H1 (cell line): ENCODE measurements at places on chromosomes 2 and 18. TPM values are rescaled to one million over a fixed set of nuclear protein-coding genes. Genes with fewer than 3 reads are reported as not detected.

The YWHAQ gene
- 468 and 480 TPM in 2 replicates for total RNA-seq

GRCh38 chr2:70891572-70892357 is 43.9 kb upstream of the ATP6V1B1 start:
- no peak overlapping the region for H3K4me3 ChIP-seq
- peaks cover 8% of the 10 kb centered on the region for H3K4me1 ChIP-seq
- peak; percentile 35 for DNase-seq
- H3K27ac ChIP-seq: no peak overlapping the region

- H3K4me3 ChIP-seq: no peak overlapping the region
- H3K27me3 ChIP-seq: no peaks in the 10 kb centered on the region
- no peak for DNase-seq
- no peaks in the 10 kb centered on the region for H3K36me3 ChIP-seq
- H3K4me1 ChIP-seq: peaks cover 14% of the 10 kb centered on the region
These were observed 1.1 kb upstream of the SULT6B1 start for GRCh38 chr2:37189452-37190153.

DNA sequence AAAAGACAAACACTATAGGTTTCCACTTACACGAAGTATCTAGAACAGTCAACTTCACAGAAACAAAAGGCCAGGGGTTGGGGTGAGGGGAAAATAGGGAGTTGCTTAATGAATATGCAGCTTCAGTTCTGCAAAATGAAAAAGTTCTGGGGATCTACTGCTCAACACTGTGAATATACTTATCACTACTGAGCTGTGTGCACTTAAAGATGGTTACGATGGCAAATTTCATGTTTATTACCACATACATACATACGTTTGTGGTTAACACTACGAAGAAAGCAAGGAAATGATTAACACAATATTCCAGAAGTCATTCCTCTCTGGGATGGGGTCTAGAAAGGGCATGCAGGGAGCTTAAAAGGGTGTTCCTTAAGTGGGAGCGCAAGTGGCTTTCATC is 19.3 kb downstream of the MBOAT2 start:
- DNase-seq: no peak
- no peak overlapping the region for H3K4me3 ChIP-seq
- 0 out of 2 replicates have a peak, but pooled peaks cover 2% of the 10 kb centered on the region for H3K4me1 ChIP-seq
- no peak overlapping the region for H3K27ac ChIP-seq

DNA sequence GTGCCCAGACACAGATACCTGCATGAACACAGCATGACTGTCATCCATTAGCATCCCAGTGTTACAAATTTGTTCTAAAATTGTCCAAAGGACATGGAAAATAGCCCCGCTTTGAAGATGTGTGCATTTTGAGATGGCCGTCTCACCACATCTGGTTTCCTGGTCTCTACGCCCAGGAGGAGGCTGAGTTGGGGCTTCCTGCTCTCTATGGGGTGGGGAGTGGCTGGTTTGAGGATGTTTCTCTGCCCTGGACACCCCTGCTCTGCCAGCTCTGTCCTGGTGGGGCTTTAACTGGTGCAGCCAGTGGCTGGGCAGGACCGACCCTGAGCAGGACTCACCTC is 74.6 kb upstream of the SMAD7 start:
- DNase-seq: no peak
- no peak overlapping the region for H3K4me3 ChIP-seq
- peaks cover 5% of the 10 kb centered on the region for H3K4me1 ChIP-seq
- H3K27me3 ChIP-seq: no peaks in the 10 kb centered on the region
- no peak overlapping the region for H3K27ac ChIP-seq

The UPP2 gene
- not detected in 2 replicates for total RNA-seq

- no peaks in the 10 kb centered on the region for H3K27me3 ChIP-seq
- H3K4me1 ChIP-seq: no peaks in the 10 kb centered on the region
- no peaks in the 10 kb centered on the region for H3K36me3 ChIP-seq
- no peak overlapping the region for H3K27ac ChIP-seq
These were observed 22.6 kb downstream of the ACSL3 start for GRCh38 chr2:222883420-222883819.

The FAM228A gene
- not detected in 2 replicates for total RNA-seq

DNA sequence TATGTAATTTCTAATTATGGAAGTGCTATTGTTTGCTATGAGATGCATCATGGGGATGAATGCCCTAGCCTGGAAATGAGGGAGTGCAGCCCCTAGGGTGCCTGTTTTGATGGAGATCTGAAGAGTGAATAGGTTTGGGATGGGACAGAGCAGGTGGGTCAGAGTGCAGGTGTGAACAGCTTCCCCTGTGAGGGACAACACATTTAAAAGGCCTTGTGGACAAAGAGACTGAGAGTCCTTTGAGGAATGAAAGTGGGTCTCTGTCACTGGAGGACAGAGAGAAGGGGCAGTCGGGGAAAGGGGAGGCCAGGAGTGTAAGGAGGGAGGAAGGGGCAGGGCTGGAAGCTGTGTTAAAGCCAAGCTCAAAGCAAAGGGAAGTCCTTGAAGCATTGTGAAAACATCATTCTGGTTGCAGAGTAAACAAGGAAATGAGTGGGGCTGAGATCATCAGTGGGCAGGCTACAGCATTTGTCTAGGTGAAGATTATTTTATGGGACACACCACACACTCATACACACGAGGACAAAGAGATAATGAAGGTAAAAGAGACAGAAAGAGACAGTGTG is 877.6 kb downstream of the SLC4A3 start:
- peaks cover 8% of the 10 kb centered on the region; the same call in 1 of the 2 replicates for H3K4me1 ChIP-seq
- H3K27ac ChIP-seq: 0 out of 2 replicates have a peak overlapping the region, but pooled peaks have one; percentile 53
- H3K36me3 ChIP-seq: no peaks in the 10 kb centered on the region
- H3K27me3 ChIP-seq: no peaks in the 10 kb centered on the region
- DNase-seq: no peak

GRCh38 chr2:134540990-134541389 is 177.8 kb downstream of the TMEM163 start:
- H3K4me1 ChIP-seq: no peaks in the 10 kb centered on the region; the same call in 1 of the 2 replicates
- no peaks in the 10 kb centered on the region for H3K27me3 ChIP-seq
- DNase-seq: no peak
- no peak overlapping the region for H3K4me3 ChIP-seq
- no peak overlapping the region for H3K27ac ChIP-seq
- H3K36me3 ChIP-seq: no peaks in the 10 kb centered on the region

- DNase-seq: no peak
- no peak overlapping the region for H3K4me3 ChIP-seq
- H3K27ac ChIP-seq: no peak overlapping the region
- H3K4me1 ChIP-seq: no peaks in the 10 kb centered on the region
These were observed 332.3 kb downstream of the CDH7 start for GRCh38 chr18:66083078-66083477.

DNA sequence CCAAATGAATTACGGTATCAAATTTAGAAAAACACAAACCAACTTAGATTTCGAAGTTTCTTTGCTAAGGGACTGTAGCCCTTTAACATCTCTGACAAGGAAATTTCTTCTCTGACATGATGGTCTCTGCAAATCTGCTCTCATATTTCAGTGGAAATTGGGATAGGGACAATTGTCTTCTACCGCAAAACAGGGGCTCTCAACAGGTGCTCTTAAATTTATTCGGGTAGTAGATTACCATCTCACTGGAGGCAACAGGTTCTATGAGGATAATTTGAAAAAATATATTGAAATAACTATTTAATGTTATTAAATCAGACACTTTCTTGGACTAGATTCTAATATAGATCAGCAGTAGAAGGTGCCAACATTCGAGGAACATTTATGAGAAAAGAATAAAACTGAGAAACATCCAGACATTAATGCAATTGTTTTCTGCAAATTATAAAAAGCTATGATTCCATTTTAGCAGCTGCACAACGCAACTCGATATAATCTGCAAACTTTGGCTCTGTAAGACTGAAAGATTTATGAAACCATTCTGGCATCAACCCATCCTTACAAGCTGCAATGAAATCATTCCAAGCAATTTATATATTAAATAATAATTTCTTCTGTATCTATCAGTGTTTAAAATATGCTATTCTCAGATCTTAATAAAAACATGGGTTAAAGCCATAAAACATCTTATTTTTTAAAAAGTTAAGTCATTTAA is 10.0 kb upstream of the BCL2 start:
- DNase-seq: no peak
- no peak overlapping the region for H3K27ac ChIP-seq
- H3K4me3 ChIP-seq: no peak overlapping the region
- no peaks in the 10 kb centered on the region for H3K27me3 ChIP-seq
- no peaks in the 10 kb centered on the region for H3K4me1 ChIP-seq

The MFSD6 gene
- total RNA-seq: 5.1 and 6.3 TPM in 2 replicates

- H3K4me1 ChIP-seq: peaks cover 23% of the 10 kb centered on the region
These were observed 116.8 kb downstream of the SPTBN1 start for GRCh38 chr2:54572636-54573536.

- peaks cover 5% of the 10 kb centered on the region for H3K4me1 ChIP-seq
- no peaks in the 10 kb centered on the region for H3K36me3 ChIP-seq
- peaks cover 1% of the 10 kb centered on the region for H3K27me3 ChIP-seq
- no peak overlapping the region for H3K27ac ChIP-seq
- no peak overlapping the region for H3K4me3 ChIP-seq
- DNase-seq: no peak
These were observed 20.5 kb downstream of the FTCDNL1 start for GRCh38 chr2:199830531-199830930.

The ABCG5 gene
- not detected in 2 replicates for total RNA-seq

The SLC9A4 gene
- not detected in 2 replicates for total RNA-seq

- H3K27me3 ChIP-seq: no peaks in the 10 kb centered on the region
- no peak overlapping the region for H3K4me3 ChIP-seq
- peaks cover 3% of the 10 kb centered on the region; the same call in 1 of the 2 replicates for H3K36me3 ChIP-seq
- H3K4me1 ChIP-seq: no peaks in the 10 kb centered on the region
- H3K27ac ChIP-seq: no peak overlapping the region
These were observed 22.3 kb downstream of the COX7A2L start for GRCh38 chr2:42338567-42339190.

The ST6GAL2 gene
- total RNA-seq: 16.2 and 17.5 TPM in 2 replicates

The SEH1L gene
- 92.6 and 96.7 TPM in 2 replicates for total RNA-seq

The NPAS2 gene
- 0.65 and 1.8 TPM in 2 replicates for total RNA-seq

GRCh38 chr18:44816050-44816449 is 135.4 kb downstream of the SETBP1 start:
- no peak overlapping the region for H3K4me3 ChIP-seq
- peaks cover 9% of the 10 kb centered on the region for H3K4me1 ChIP-seq
- no peak overlapping the region for H3K27ac ChIP-seq
- H3K36me3 ChIP-seq: no peaks in the 10 kb centered on the region

The CNTNAP5 gene
- 0.17 and 0.76 TPM in 2 replicates for total RNA-seq

DNA sequence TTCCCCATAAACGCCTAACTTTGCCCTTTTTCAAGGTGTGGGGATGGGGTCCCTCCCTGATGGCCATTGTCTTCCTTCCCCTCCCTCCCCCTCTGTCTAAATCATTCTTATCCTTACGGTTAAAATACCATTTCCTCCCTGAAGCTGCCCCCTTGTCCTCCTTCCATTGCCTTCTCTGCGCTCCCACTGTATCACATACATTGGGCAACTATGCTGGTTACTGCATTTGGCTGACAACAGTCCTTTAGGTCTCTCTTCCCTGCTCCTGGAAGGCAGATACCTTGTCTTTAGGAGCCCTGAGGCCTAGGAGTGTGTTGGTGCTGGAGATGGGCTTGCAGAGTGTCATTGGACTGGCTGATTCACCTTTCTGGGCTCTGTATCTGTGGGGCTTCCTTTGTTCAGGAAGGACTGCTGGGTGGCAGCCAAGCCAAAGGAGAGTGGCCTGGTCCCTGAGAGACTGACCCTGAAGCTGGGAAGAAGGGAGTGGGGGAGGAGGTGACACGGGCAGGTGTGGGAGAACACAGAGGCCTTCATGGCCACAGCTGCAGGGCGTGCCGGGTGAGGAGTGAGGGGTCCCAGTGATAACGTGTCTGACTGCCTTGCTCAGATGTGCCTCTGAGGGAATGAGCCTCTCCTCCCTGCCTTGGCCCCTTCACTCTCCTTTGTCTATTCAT is 2.2 kb downstream of the WNT6 start:
- no peak for DNase-seq
- H3K36me3 ChIP-seq: no peaks in the 10 kb centered on the region
- H3K27me3 ChIP-seq: peaks cover 65% of the 10 kb centered on the region
- H3K4me1 ChIP-seq: peaks cover 20% of the 10 kb centered on the region
- H3K27ac ChIP-seq: no peak overlapping the region

The CPSF3 gene
- 90.1 and 93.3 TPM in 2 replicates for total RNA-seq

DNA sequence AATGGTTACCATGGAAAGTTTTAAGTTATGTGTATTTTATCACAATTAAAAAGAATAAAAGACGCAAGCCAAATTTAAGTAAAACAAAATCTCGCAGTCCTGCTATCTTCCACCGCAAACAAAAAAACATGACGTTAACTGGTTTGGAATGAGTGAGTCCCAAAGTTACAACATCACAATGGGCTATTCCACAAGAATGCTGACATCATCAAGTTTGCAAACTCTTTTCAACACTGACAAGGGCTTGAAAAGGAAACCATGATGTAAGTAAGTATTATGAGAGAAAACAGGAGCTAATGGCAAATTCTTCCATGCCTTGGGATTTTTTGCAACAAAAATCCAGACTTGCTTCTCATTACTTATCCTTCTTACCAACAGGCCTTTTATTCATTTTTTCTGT is 31.1 kb downstream of the SIGLEC15 start:
- peaks cover 5% of the 10 kb centered on the region; the same call in 1 of the 2 replicates for H3K36me3 ChIP-seq
- no peak overlapping the region for H3K27ac ChIP-seq
- H3K4me1 ChIP-seq: no peaks in the 10 kb centered on the region
- DNase-seq: no peak
- no peaks in the 10 kb centered on the region for H3K27me3 ChIP-seq

GRCh38 chr2:110731064-110731463 is 1.3 kb upstream of the ACOXL start:
- H3K27me3 ChIP-seq: peaks cover 4% of the 10 kb centered on the region; the same call in 1 of the 2 replicates
- no peak overlapping the region for H3K27ac ChIP-seq
- H3K4me3 ChIP-seq: peak overlapping the region; percentile 3; the same call in 1 of the 2 replicates
- H3K36me3 ChIP-seq: no peaks in the 10 kb centered on the region

GRCh38 chr2:211468877-211469663 is 912.7 kb downstream of the CPS1 start:
- no peak overlapping the region for H3K4me3 ChIP-seq
- peaks cover 7% of the 10 kb centered on the region for H3K4me1 ChIP-seq
- no peaks in the 10 kb centered on the region for H3K36me3 ChIP-seq
- DNase-seq: no peak

GRCh38 chr2:199757233-199757870 is 93.6 kb downstream of the FTCDNL1 start:
- H3K27me3 ChIP-seq: no peaks in the 10 kb centered on the region
- no peaks in the 10 kb centered on the region for H3K36me3 ChIP-seq
- no peaks in the 10 kb centered on the region; the same call in 1 of the 2 replicates for H3K4me1 ChIP-seq
- no peak overlapping the region for H3K4me3 ChIP-seq
- no peak overlapping the region for H3K27ac ChIP-seq

The PRSS56 gene
- not detected in 2 replicates for total RNA-seq

- H3K27ac ChIP-seq: no peak overlapping the region
- H3K4me3 ChIP-seq: no peak overlapping the region
- H3K27me3 ChIP-seq: no peaks in the 10 kb centered on the region
- no peaks in the 10 kb centered on the region for H3K4me1 ChIP-seq
- peaks cover 6% of the 10 kb centered on the region; the same call in 1 of the 2 replicates for H3K36me3 ChIP-seq
These were observed 41.3 kb downstream of the VPS54 start for GRCh38 chr2:63977904-63978303.

DNA sequence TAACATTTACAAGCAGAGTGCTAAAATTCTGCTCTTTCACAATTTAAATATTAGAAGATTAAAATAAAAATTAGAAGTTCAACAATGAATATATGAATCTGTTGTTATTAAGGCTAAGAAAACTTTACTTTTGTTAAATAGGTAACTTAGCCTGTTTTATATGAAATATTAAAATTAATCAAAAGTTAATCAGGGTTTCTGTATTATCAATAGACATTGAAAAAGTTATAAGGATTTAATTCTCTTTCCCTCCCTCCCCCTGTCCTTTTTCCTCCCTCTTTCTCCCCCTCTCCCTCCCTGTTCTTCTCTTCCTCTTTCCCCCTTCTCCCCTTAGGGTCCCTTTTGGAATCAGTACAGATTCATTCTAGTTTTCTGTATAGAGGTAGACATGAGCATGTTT is 12.1 kb downstream of the BBS5 start:
- no peaks in the 10 kb centered on the region for H3K27me3 ChIP-seq
- H3K4me3 ChIP-seq: no peak overlapping the region
- H3K4me1 ChIP-seq: no peaks in the 10 kb centered on the region
- H3K27ac ChIP-seq: no peak overlapping the region
- DNase-seq: no peak
- H3K36me3 ChIP-seq: no peaks in the 10 kb centered on the region
